ENCODE measurements at places on chromosomes 16 and 17.
A peak's percentile ranks its signal among the peaks of the same experiment; 100 is the strongest.

DNA sequence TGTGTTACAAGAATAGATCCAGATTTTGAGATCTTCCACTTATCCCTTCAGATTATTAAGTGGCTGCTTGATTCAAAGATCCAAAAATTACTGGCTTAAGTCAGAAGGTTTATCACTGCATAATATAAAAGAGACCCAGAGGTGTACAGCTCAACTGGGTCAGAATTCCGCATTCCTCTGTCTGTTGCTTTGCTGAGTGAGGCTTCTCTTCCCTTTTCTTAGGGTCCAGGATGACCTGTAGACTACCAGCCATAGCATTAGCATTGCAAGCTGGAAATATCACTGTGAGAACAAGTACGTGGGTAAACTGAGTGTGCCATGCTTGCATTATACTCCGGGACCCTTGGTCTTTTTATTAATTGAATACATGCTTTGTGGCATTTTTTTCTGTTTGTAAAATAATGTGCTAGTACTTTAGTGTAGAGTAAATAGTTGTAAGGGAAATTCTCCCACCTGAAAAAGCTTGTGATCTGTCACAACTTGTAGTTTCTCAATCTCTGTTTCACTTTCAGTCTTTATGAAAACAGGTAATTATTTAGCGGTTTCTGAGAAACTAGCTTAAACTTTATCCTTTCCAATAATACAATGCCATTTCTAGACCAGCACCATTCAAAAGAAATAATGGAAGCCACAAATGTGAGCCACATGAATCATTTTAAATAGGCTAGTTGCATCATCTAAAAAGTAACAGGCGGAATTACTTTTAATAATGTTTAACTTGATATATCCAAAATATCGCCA is 61.6 kb downstream of the TNRC6C start:
- no peak overlapping the region for H3K4me3 ChIP-seq
- peaks cover 26% of the 10 kb centered on the region for H3K4me1 ChIP-seq
- DNase-seq = no peak
- H3K27ac ChIP-seq = no peak overlapping the region
- peaks cover 6% of the 10 kb centered on the region for H3K36me3 ChIP-seq

GRCh38 chr16:89344846-89345611 is 127.5 kb downstream of the ZNF778 start:
- H3K27me3 ChIP-seq = no peaks in the 10 kb centered on the region
- H3K36me3 ChIP-seq = no peaks in the 10 kb centered on the region
- H3K27ac ChIP-seq = no peak overlapping the region
- peaks cover 42% of the 10 kb centered on the region for H3K4me1 ChIP-seq
- H3K4me3 ChIP-seq = no peak overlapping the region

DNA sequence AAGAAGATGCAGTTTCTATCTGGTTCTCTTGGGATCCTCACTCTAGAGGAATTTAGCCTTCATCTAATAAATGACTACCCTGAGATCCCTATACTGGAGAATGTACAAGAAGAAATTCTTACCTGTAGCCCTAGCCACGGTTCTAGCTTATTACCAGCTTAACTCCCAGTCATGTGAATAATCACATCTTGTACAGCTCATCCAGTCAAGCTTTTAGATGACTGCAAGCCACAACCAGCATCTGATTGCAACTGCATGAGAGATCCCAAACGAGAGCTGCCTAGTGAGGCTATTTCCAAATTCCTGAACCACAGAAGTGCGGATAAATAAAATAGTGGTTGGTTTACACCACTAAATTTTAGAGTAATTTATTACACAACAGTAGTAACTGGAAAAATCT is 196.0 kb upstream of the CPHXL start:
- DNase-seq = no peak
- no peak overlapping the region for H3K4me3 ChIP-seq
- no peaks in the 10 kb centered on the region for H3K27me3 ChIP-seq
- H3K4me1 ChIP-seq = no peaks in the 10 kb centered on the region
- no peak overlapping the region for H3K27ac ChIP-seq

- peaks cover 12% of the 10 kb centered on the region for H3K4me1 ChIP-seq
- H3K4me3 ChIP-seq = peak overlapping the region; percentile 72
- H3K36me3 ChIP-seq = no peaks in the 10 kb centered on the region
- DNase-seq = peak; percentile 38
Measured at GRCh38 chr17:74452033-74452840, 14.2 kb upstream of the CD300A start.

- no peak for DNase-seq
- H3K4me3 ChIP-seq = no peak overlapping the region
- no peaks in the 10 kb centered on the region for H3K36me3 ChIP-seq
- H3K4me1 ChIP-seq = peaks cover 15% of the 10 kb centered on the region
Measured at GRCh38 chr16:85518398-85519049, 94.6 kb upstream of the GSE1 start.

- peaks cover 5% of the 10 kb centered on the region for H3K36me3 ChIP-seq
- peak overlapping the region; percentile 87 for H3K4me3 ChIP-seq
- peak overlapping the region; percentile 90 for H3K27ac ChIP-seq
- H3K4me1 ChIP-seq = peaks cover 82% of the 10 kb centered on the region
Measured at GRCh38 chr17:80772906-80773242, 218.8 kb upstream of the CHMP6 start.

GRCh38 chr16:86507173-86508027 is 2.9 kb upstream of the FOXF1 start:
- H3K4me3 ChIP-seq = peak overlapping the region; percentile 79
- peaks cover 38% of the 10 kb centered on the region for H3K27me3 ChIP-seq
- peaks cover 4% of the 10 kb centered on the region for H3K36me3 ChIP-seq
- DNase-seq = no peak
- H3K27ac ChIP-seq = peak overlapping the region; percentile 72

- DNase-seq = no peak
- H3K4me3 ChIP-seq = no peak overlapping the region
- peaks cover 30% of the 10 kb centered on the region for H3K4me1 ChIP-seq
- no peaks in the 10 kb centered on the region for H3K27me3 ChIP-seq
Measured at GRCh38 chr16:56614549-56614991, 6.2 kb downstream of the MT2A start.

- DNase-seq = peak; percentile 50
- no peaks in the 10 kb centered on the region for H3K36me3 ChIP-seq
- H3K27me3 ChIP-seq = no peaks in the 10 kb centered on the region
- no peak overlapping the region for H3K4me3 ChIP-seq
Measured at GRCh38 chr16:3665508-3665907, 11.0 kb downstream of the DNASE1 start.

- H3K4me1 ChIP-seq = peaks cover 39% of the 10 kb centered on the region
- no peak for DNase-seq
- no peaks in the 10 kb centered on the region for H3K27me3 ChIP-seq
- peak overlapping the region; percentile 87 for H3K27ac ChIP-seq
- H3K4me3 ChIP-seq = peak overlapping the region; percentile 13
Measured at GRCh38 chr16:88471575-88471974, 18.5 kb downstream of the ZFPM1 start.

GRCh38 chr16:85151603-85152413 is 39.5 kb upstream of the CIBAR2 start:
- H3K36me3 ChIP-seq = no peaks in the 10 kb centered on the region
- no peaks in the 10 kb centered on the region for H3K27me3 ChIP-seq
- no peak overlapping the region for H3K27ac ChIP-seq
- H3K4me3 ChIP-seq = no peak overlapping the region

- no peak overlapping the region for H3K4me3 ChIP-seq
- no peaks in the 10 kb centered on the region for H3K4me1 ChIP-seq
- no peaks in the 10 kb centered on the region for H3K36me3 ChIP-seq
- no peak for DNase-seq
Measured at GRCh38 chr16:73432850-73433730, 385.2 kb upstream of the ZFHX3 start.

DNA sequence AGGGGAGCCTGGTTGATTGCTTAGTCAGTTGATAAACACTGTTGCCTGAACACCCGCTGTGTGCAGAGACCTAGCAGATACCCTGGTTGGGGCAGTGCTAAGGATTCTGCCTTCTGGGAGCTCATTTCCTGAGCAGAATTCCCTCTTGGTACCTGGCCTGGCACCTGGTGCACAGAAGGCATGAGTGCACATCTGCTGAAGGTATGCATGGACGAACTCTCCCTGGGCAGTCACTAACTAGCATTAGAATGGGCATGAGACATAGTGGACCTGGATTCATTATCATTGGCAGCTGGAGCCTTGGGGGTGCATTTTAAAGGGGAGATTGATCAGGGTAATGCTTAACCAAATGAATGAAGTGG is 13.1 kb downstream of the ADCY7 start:
- peak overlapping the region; percentile 57 for H3K4me3 ChIP-seq
- DNase-seq = no peak
- H3K36me3 ChIP-seq = peaks cover 6% of the 10 kb centered on the region

DNA sequence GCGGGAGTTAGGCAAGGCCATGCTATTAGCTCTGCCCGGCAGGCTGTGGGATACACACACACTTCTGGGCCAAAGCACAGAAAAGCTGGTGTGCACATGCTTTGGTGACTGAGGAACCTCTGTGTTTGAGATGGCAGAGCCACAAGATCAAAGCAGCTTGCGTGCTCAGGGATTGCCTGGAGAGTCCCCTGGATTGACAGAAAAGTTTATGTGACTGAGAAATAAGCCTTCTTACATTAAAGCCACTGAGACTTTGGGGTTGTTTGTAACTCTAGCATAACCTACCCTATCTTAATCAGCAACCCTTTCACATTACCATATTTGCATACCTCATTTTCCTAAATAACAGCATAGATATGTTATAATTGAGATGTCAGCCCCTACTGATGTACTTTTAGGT is 69.3 kb downstream of the MYO1D start:
- H3K27me3 ChIP-seq = no peaks in the 10 kb centered on the region
- no peak overlapping the region for H3K27ac ChIP-seq
- peaks cover 8% of the 10 kb centered on the region for H3K4me1 ChIP-seq
- DNase-seq = no peak
- no peak overlapping the region for H3K4me3 ChIP-seq
- H3K36me3 ChIP-seq = no peaks in the 10 kb centered on the region

Data from naive thymus-derived CD8-positive, alpha-beta T cell (primary cell).